ENCODE measurements at places on chromosomes 7 and 10. TPM values are rescaled to one million over a fixed set of nuclear protein-coding genes. Genes with fewer than 3 reads are reported as not detected.

Gene ST7
- 50.5 TPM for total RNA-seq

Gene CLCN1
- not detected for total RNA-seq

Gene FOXI2
- total RNA-seq: not detected

Gene PDE1C
- total RNA-seq: 19.6 TPM

Gene VSTM4
- total RNA-seq: 7.8 TPM

Gene FAM24B
- total RNA-seq: 6.9 TPM

Gene FBXL13
- 18.5 TPM for total RNA-seq

Gene CYTH3
- 36.2 TPM for total RNA-seq

Gene STYXL1
- 20.5 TPM for total RNA-seq

Gene NEUROD6
- 4.2 TPM for total RNA-seq

Gene NODAL
- 3.5 TPM for total RNA-seq

Gene GDF2
- total RNA-seq: 0.23 TPM

Gene CRYGN
- total RNA-seq: not detected

Gene SOSTDC1
- total RNA-seq: 9.7 TPM

Gene SCART1
- 1.2 TPM for total RNA-seq

Gene DRGX
- total RNA-seq: 0.23 TPM

Gene FAM241B
- total RNA-seq: 33.4 TPM

Gene ADRB1
- 7.6 TPM for total RNA-seq

Gene PRKG1
- total RNA-seq: 29.5 TPM

Gene ENTPD1
- total RNA-seq: 16.6 TPM

Gene IGFBP1
- 0.23 TPM for total RNA-seq

Gene TAS2R3
- 4.6 TPM for total RNA-seq

Gene PRRT4
- 7.2 TPM for total RNA-seq

Gene NPY4R
- 1.2 TPM for total RNA-seq

Gene ETV1
- total RNA-seq: 62.5 TPM

Gene GIMAP6
- 6.9 TPM for total RNA-seq

Gene TWIST1
- 1.6 TPM for total RNA-seq

Gene SPDYE6
- not detected for total RNA-seq

Gene LAMB1
- 41.3 TPM for total RNA-seq

Gene LRRC17
- 33.2 TPM for total RNA-seq

Gene PAX4
- total RNA-seq: not detected

Gene CHRM2
- total RNA-seq: 23.3 TPM

Gene ZNF239
- total RNA-seq: 17.3 TPM

Gene NPFFR1
- total RNA-seq: 5.1 TPM

Gene SPDYE18
- total RNA-seq: not detected

Gene SPDYE9
- total RNA-seq: not detected

Gene GALNT17
- total RNA-seq: 55.1 TPM

Measured in diencephalon (tissue), 1 donor.